ENCODE measurements at places on chromosomes 1 and 21.

DNA sequence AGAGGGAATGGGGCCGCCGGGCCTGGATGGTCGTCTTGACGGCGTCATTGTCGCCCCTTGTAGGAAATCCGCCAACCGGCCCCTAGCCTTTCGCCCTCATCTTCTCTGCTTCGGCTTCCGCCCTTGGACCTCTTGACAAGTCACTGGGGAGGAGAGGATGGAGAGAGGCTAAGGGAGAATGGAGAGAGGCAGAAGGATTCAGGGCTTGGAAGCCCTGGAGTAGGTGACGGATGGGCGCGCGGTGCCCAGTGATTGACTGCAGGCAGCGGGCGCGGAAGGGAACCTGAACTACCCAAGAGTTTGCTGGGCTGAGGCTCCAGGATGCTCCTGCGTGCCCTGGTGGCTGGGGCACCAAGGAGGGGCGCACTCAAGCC is 651 bp downstream of the PDE4B start:
- no peak for DNase-seq

DNA sequence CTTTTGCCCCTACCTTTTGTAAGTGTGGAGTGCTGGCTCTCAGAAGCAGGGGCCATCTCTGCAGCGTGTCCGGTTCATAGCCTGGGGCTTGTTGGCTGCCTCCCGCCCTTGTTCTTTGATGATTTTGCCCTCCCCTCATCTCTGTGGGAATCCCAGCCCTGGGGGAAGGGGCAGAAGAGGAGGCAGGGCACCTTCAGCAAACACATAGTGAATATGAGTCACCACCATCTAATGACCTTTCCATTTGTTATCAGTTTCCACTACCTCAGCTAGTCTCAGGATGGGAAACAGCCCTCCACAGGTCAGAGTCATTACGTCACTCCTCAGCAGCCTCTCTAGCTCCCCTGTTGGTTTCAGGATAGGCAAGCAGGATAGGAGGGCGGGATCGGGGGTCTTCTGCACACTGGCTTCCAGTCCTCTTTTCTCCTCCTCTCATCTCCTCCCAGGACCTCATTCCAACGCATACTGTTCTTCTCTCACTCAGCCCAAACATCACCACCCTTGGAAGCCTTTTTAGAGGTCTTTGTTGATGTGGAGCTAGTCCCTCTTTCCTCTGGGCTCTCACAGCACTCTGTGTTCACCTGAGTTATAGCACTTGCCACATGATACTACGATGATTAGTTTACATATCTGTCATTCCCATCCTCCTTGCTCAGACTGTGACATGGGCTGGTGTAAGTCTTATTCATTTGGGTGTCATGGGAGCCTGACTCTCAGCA is 15.8 kb downstream of the GADD45A start:
- no peak for DNase-seq

DNA sequence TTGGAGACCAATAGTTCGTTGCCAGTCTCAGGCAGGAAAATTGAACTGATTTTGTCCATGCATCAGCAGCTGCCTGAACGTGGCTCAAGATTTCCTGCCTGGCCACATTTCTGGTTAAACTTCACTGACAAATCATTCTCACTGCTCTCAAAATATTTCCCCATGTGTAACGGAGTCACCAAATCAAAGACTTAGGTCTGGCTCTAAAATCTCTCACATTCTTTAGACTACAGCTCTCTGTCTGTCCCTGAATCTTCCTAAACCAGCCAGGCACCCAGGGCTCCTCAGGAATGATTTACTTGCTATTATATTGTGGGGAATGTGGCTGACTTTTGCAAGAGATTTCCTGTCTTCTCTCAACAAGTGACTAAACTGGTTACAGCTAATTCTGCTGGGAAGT is 49.2 kb upstream of the GJA8 start:
- no peak for DNase-seq

GRCh38 chr1:234014208-234014607 is 109.7 kb downstream of the SLC35F3 start:
- no peak for DNase-seq

DNA sequence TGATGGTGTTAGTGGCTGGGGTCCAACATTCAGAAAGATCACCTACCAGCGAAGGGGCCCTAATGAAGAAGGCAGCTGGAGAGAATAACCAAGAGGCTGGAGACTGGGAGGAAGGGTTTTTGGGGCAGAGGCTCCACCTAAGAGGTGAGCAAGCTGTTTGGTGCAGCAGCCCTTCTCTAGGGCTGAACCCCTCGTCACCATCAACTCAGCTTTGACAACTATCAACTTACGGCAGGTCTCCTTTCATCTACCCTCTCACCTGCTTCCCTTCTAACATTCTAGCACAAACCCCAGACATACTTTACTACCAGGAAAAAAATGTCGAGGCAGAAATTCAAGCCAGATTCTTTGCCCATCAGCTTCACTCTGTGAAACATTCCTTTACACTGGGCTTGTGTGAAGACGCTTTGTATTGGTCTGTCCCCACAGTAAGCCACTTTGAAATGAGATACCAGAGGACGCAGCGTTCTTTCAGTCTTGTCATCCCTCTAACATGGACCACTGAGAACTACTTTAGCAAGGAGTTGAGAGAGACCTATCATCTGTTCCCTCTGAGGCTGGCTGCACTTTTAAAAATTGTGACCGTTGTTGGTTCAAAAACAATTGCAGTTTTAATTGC is 84.6 kb downstream of the RAVER2 start:
- no peak for DNase-seq

DNA sequence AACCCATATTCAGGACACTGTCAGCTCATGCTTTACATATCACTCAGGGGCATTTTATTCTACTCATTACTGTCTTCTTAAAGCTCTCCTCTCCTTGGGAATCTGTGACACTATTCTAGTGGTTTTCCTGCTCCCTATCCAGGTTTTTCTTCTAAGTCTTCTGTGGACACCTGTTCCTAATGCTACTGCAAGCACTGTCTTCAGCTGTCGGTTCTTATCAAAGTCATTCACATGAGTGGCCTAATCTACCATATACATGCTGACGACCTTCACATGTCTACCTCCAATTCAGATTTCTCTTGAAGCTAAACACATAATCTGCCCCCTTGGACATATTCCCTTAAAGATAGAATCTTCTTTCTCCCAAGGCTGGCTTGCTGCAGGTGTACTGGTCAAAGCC is 39.8 kb upstream of the PRRX1 start:
- DNase-seq: no peak

DNA sequence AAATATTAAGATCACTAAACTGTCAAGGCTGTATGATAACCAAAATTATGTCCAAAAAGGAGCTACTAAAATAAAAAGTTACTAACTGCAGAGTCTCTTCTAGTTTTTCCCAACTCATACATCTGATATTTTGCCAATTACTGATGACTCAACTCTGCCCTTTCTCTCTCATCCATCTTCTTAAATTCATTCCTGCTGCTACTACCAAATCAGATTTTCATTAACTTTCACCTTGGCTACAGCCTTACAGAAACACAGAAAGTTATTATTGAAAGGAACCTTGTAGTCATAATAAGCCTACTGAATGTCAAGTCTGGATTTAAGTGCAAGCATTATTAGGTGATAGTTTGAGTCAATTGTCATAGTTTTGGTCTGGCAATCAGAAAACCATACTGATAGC is 273.1 kb downstream of the DPYD start:
- DNase-seq: no peak

GRCh38 chr1:198370996-198371395 is 169.5 kb downstream of the ATP6V1G3 start:
- DNase-seq: no peak

DNA sequence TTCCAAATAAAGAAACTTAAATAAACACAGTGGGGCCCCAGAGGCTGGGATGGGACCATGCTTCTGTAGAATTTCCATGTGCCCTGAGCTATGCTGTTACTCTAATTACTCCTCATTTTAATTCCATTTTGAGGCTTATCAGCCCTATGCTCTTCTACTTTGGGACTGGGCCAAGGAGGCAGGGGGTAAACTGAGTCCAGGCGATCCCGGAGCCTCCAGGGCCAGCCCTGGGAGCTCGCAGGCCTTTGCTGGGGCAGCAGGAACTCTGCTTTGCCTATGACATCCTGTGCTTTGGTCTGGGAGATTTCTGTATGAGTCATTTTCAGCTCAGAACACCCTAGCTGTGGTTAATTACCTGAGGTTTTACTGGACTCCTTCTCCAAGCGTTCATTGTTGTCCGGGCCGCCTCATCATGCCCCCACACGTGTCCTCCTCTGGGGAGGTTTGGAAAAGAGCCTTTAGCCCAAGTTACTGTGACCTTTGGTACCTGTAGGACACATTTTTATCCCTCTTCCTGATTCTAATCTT is 95.7 kb downstream of the RHOU start:
- no peak for DNase-seq

GRCh38 chr1:95352767-95353166 is 118.8 kb downstream of the RWDD3 start:
- peak; percentile 67 for DNase-seq

GRCh38 chr1:65198096-65198495 is 50.1 kb downstream of the AK4 start:
- no peak for DNase-seq

- no peak for DNase-seq
These were observed 113.0 kb downstream of the ETS2 start for GRCh38 chr21:38918607-38919346.

All from NCI-H187 treated with DMSO at 0.1 percent for 48 hours (cell line).